ENCODE measurements at places on chromosomes 13 and 19.

DNA sequence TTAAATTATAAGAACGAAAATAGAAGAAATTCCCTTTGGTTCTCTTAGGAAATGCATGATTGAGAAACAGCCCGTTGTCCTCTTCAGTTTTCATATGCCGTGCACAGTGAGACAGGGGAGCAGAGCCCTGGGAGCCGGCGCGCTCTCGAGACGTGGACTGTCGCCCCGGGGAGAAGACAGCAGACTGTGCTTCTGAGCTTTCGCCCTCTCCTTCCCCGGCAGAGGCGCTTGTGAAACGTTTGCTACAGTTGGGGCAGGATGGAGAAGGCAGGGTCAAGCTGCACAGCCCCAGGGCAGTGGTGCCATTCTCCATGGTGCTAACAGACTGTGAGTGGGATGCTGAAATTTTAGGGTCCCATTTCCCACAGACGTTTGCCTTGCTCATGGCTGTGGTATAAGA lies 192.2 kb upstream of the KL start:
- no peak for DNase-seq

- peak; percentile 27 for DNase-seq
These were observed 15.2 kb downstream of the STXBP2 start for GRCh38 chr19:7652061-7652641.

DNA sequence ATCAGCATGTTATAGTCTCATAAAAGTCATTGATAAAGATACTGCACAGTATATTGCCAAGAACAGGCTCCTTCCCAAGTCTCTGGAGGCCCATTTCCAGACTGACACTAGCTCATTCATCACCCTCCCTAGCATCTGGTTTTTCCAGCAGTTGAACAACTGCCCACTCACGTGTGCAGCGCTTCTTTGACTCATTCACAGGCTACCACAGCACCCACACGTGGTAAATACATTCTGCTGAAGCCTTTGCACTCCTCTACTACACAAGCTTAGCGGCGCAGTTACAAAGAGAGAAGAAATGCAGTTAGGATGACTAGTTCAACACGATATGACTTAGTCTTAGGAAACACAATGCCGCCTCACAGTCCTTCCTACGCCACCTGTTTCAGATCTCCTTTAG lies 87.7 kb downstream of the DOCK9 start:
- DNase-seq = peak; percentile 80

DNA sequence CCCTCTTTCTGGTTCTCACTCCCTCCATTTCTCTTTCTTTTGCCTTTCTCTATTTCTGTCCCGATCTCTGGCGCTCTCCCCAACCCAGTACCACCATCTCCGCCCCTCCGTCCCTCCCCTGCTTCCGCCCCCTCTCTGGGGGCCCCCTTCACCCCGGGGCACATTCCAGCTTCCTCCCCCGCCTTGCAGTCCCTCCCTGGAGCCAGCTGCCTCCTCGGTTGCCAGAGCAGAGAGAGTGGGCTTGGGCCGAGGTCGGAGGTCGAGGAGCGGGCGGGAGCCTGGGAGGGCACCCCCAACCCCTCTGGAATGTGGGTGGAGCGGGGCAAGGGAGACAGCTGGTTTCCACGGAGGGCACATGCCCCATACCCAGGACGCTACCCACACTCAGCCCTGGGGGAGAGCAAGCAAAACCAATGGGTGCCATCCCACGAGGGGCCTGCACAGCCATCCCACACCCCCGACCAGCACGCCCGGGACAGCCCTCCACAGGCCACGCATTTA lies 6.5 kb upstream of the CIRBP start:
- no peak for DNase-seq

DNA sequence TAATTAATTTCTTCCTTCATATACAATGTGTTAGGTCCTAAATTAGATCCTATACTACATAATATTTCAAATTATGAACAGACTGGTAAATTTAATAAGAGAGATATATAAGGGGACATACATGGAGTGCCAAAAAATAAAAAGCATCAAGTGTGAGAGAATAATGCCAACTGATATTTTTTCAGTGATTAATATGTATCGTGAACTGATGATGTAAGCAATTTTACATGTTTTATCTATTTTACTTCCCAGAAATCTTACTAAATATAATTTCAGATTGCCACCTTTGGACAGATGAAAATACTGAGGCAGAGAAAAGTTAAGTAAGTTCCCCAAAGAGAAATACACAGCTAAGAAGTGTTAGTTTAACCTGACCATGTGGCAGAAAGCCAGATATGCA lies 870.8 kb downstream of the SLITRK5 start:
- no peak for DNase-seq

- DNase-seq = no peak
These were observed 345.3 kb downstream of the TEX29 start for GRCh38 chr13:111665691-111666095.

- DNase-seq = no peak
These were observed 112.6 kb downstream of the STARD13 start for GRCh38 chr13:33172911-33173310.

- no peak for DNase-seq
These were observed 7.8 kb downstream of the CPB2 start for GRCh38 chr13:46097015-46097414.

DNA sequence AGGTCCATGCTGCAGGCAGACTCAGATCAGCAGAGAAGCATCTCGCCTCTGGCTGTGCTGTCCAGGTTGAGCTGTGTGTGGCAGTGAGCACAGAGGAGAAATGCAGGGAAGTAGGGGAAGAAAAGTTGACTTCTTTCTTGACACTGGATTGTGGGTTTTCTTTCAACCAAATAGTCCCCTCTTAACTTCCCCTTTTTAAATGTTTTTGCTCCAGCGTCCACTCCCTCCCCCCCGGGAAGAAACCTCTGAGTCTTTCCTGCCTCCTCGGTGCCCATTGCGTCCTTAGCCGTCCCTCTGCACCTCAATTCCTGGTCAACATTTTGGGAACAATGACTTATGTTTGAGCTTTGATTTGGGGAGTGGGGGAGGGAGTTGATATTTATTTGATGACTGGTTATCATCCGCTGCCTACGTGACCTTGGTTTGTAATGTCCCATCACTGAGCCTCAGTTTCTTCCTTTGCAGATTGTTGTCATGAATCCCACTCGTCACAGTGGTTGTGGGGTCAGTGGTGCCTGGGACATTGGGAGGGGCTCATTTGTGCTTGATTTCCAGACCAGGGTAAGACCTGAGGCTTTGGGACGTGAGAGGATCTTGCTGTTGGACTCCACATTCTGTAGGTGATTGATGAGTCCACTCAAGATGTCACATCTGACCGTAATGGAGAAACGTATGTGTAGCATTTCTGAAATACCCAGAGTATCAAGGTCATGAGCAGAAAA lies at the start of gene LILRB2:
TSS of gene LILRB2 (minus strand) at position 104 of the 722 bp plus-strand sequence. CDS start 614 bp downstream, outside the sequence.
- DNase-seq = no peak

DNA sequence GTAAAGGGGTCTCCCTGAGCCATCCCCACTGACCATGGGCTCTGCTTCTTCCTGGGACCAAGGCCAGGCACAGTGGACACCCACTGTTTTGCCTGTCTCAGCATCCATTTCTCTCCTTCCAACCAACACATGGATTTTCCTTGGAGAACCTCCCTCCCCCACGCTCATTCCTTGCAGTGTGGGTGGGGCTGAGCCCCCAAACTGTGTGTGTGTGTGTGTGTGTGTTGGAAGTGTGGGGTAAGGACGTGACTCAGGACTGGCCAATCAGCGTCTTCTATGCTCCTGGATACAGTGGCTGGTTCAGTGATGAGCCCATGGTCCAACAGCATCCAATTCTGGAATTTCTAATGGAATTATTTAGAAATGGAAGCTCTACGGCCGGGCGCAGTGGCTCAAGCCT lies 18.7 kb downstream of the CEBPA start:
- no peak for DNase-seq

DNA sequence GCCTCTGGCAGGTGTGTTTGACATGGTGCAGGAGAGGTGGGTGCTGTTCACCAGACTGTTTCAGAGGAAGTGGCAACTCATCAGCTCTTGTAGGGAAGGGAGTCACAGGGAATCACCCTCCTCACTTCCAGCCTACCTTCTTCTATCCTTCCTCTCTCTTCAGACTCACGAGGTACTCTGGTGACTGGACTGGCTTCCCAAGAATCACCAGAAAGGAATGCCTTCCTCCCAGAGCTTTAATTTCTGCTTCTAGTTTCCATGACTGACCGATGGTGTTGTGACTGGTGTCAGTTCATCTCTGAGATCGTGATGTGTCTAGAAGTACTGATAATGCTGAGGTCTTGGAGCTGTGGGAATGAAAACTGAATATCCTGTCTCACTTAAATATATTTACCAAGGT lies 247.3 kb downstream of the KCTD12 start:
- no peak for DNase-seq

GRCh38 chr19:7395360-7396066 lies 46.8 kb downstream of the ARHGEF18 start:
- no peak for DNase-seq

DNA sequence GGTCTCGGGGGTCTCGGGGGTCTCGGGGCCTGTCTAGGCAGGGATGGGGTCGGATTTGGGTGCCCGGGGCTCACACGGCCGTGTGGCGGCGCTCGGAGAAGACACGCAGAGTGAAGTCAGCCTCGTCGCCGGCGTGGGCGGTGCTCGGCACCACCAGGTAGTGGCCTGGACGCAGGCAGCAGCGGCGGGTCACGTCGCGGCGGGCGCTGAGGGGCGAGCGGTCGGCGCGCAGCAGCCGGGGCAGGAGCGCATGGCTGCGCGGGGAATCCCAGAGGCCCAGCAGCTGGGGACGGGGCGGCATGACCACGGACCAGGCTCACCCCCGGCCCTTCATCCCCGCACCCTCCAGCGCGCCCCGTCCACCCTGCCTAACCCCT lies 8.2 kb downstream of the CAPN12 start:
- DNase-seq = no peak

- DNase-seq = no peak
These were observed 287 bp downstream of the MEX3D start for GRCh38 chr19:1567848-1568227.

- no peak for DNase-seq
These were observed 4.9 kb downstream of the PTGER1 start for GRCh38 chr19:14470031-14470876.

GRCh38 chr19:28066161-28066560 lies 1146.8 kb downstream of the UQCRFS1 start:
- no peak for DNase-seq

Measured in fibroblast of skin of left quadriceps (primary cell).